Activated gamma-delta T cell treated with Interleukin-2 at 50 U/mL for 16 hours (primary cell): ENCODE measurements at places on chromosomes 6 and 20.

GRCh38 chr20:58664883-58665282, 13.8 kb downstream of the STX16 start:
- no peak for DNase-seq

- DNase-seq: peak; percentile 19
These were observed 17.1 kb upstream of the BEND3 start for GRCh38 chr6:107132330-107132954.

GRCh38 chr6:42525206-42525605, 38.6 kb upstream of the UBR2 start:
- no peak for DNase-seq

GRCh38 chr6:63904650-63905248, 269.1 kb downstream of the PHF3 start:
- DNase-seq: no peak

DNA sequence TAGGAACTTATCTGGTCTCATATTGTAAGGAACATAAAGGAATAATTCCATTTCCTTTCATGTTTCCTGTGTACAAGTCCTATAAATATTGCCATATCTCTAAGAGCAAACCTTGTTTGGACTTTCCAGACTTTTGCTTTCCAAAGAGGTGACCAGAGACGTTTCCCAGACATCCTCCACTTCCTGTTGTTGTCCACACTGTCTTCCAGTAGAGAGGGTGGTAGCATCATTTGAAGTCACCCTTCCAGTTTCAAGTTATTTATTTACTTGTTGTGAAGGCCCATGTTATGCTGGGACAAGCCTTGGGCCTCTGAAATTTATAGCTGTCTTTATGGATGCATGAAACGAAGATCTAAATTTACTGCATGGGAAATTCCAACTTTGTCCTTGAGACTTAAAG, 10.6 kb upstream of the TGM3 start:
- DNase-seq: no peak

- DNase-seq: no peak
These were observed 18.0 kb upstream of the NAA20 start for GRCh38 chr20:19998990-19999705.

- DNase-seq: no peak
These were observed 48.7 kb upstream of the CLVS2 start for GRCh38 chr6:122947355-122947754.

DNA sequence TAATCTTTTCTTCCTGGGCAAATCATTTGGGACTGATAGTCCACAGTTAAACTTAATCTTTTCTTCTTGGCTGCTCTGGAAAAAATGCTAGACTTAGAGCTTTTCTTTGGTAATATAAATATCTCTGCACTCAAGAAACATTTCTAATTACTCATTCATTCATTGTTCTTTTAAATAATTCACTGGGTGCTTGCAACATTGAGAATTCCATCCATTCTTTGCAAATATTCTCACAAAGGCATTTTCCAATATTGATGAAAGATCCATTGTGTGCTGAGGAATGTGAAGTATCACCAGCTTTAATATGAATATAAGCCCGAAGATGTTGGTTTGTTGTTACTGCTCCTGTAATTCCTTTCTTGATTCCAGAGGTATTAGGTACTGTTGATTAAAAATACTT, 38.4 kb downstream of the AKAP7 start:
- DNase-seq: no peak

GRCh38 chr20:61524951-61525666, 273.0 kb downstream of the CDH4 start:
- no peak for DNase-seq

- no peak for DNase-seq
These were observed 170.6 kb downstream of the LY86 start for GRCh38 chr6:6758915-6759654.

DNA sequence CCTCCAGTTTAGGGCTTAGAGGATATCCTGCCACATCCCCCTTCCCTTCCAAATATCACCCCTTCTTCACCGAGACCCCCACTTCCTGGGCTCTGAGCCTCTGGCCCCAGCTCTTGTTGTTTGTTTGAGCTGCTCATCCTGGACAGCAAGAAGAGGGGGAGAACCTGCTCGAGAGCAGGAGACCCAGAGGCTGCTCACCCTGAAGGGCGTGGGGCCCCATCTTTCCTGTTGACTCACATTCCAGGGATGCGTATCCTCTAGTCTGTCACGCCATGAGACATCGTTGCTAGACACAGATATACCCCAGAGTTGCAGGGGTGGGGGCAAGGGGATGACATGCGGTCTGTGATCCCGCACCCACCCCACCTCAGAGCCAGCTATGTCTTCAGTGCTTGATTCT, 5.7 kb upstream of the TNXB start:
- DNase-seq: no peak

DNA sequence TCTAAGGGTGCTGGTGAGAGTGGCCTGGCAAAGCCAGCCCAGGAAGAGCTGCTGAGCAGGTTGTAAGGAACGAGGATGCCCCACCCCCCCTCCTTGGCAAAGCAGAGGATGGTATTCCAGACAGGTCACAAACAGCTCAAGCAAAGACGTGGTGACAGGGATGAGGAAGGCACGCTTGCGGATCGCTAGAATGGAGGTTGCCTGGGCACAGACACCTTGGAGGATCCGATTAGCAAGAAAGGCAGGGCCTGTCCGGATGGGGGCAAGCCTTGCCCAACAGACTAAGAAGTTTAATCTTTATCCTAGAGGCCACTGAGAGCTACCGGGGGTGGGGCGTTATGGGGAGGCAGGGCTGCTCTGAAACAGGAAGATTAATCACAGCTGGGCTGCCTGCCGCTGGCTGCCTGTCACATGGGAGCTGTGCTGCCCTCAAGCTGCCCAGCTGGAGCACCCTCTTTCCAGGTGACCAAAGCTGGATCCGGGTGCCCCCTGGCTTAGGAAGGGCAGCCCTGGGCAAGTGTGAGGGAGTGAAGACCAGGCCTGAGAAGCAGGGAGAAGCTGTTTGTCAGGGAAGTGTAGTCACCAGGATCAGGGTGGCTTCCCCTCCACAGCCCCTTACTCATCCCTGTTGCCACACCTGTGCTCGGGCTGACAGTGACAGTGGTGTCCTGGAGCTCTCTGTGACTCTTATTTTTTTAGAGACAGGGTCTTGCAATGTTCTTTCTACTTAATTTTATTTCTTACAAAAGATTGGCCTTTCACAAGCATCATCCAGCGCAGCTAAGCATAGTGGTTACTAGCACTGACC, 9.1 kb upstream of the MAPK13 start:
- peak; percentile 43 for DNase-seq

DNA sequence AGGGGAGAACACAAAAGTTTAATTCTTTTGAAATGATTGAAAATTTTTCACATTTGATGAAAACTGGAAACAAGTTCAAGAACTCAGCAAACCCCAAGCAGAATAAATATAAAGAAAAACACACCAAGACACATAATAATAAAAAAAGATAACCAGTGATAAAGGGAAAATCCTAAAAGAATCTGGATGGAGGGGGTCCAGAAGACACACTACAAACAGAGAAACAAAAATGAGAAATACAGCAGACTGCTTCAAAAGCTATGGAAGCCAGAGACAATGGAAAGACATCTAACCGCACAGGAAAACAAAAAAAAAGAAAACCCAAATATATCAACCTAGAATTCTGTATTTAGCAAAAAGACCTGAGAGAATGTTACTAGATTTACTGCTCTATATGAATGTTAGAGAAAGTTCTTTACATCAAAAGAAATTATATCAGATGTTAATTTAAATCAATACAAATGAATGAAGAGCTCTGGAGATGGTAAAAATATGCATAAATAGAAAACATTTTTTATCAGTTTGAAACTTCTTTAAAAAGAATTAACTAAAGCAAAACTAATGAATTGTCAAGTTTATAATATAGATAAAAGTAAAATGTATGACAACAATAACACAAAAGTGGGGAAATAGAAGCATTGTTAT, 310.7 kb upstream of the PREP start:
- DNase-seq: no peak
